A673 (cell line): ENCODE measurements at places on chromosomes 7 and 10.

- no peaks in the 10 kb centered on the region for H3K4me1 ChIP-seq
- no peaks in the 10 kb centered on the region for H3K36me3 ChIP-seq
- H3K27ac ChIP-seq = no peak overlapping the region
- DNase-seq = no peak
- no peaks in the 10 kb centered on the region for H3K27me3 ChIP-seq
Observed at GRCh38 chr10:30974355-30974754, 57.3 kb downstream of the ZNF438 start.

DNA sequence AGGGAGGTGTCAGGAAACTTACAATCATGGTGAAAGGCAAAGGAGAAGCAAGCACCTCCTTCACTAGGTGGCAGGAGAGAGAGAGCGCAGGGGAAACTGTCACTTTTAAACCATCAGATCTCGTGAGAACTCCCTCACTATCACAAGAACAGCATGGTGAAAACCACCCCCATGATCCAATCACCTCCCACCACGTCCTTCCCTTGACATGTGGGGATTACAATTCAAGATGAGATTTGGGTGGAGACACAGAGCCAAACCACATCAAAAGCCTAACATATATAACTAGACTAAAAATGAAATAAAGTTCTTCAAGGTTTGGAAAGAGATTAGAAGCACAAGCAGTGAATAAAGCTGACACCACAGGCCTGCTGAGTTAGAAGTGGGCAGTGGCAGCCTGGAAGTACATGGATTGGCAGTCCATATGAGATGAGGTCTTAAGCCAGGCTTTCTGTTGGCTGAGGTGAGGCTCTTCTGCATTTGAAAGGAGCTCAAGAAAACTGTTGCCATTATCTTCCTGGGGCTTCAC is 96.4 kb upstream of the MDFIC start:
- no peak overlapping the region for H3K27ac ChIP-seq
- no peak for DNase-seq
- H3K36me3 ChIP-seq = no peaks in the 10 kb centered on the region
- no peaks in the 10 kb centered on the region for H3K27me3 ChIP-seq

DNA sequence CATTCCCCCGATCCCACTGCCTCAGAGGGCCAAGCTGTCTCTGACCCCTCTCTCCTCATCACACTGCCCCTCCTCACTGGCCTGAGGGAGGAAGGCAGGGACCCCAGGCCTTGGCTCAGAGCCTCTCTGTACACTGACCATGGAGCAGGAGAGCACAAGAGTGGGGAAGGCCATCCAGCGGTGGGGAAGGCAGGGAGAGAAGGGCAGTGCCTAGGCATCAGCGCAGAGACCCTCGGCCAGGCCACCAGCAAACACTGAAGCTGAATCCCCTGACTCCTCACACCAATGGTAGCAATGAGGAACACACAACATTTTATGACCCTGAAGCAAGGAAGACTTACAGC is 14.8 kb downstream of the OGDHL start:
- H3K27me3 ChIP-seq = no peaks in the 10 kb centered on the region
- H3K36me3 ChIP-seq = no peaks in the 10 kb centered on the region
- DNase-seq = no peak
- no peak overlapping the region for H3K4me3 ChIP-seq
- H3K27ac ChIP-seq = no peak overlapping the region
- no peaks in the 10 kb centered on the region for H3K4me1 ChIP-seq

- no peak overlapping the region for H3K27ac ChIP-seq
- H3K4me1 ChIP-seq = no peaks in the 10 kb centered on the region
- DNase-seq = no peak
- no peaks in the 10 kb centered on the region for H3K27me3 ChIP-seq
- H3K4me3 ChIP-seq = no peak overlapping the region
- H3K36me3 ChIP-seq = no peaks in the 10 kb centered on the region
Observed at GRCh38 chr7:36228039-36228438, 75.0 kb downstream of the EEPD1 start.

DNA sequence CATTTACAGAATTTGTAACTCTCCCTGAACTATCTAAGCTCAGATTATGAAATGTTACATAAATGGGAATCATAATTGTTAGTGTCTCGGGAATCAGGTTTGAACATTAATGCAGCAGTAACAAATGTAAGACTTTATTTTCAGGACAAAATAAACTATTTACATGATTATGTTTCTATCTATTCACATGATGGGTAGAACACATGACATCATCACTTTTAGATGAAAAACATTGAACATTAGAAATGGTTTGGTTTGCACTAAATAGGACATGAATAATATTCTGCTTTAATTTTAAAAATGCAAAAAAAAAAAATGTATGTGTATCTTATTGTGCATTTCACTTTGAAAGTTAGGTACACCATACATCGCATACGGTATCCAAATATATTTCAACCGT is 745.5 kb upstream of the POT1 start:
- H3K4me3 ChIP-seq = no peak overlapping the region
- H3K27me3 ChIP-seq = no peaks in the 10 kb centered on the region
- H3K4me1 ChIP-seq = no peaks in the 10 kb centered on the region
- H3K36me3 ChIP-seq = no peaks in the 10 kb centered on the region
- no peak overlapping the region for H3K27ac ChIP-seq
- no peak for DNase-seq

DNA sequence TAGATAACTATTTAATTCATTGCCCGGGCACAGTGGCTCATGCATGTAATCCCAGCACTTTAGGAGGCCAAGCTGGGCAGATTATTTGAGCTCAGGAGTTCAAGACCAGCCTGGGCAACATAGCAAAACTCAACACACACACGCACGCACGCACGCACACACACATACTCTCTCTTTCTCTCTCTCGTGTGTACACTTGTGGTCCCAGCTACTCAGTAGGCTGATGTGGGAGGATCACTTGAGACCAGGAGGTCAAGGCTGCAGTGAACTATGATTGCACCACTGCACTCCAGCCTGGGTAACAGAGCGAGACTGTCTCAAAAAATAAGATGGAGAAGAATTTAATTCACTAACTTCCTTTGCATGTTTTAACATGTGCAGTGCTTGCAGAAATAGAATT is 38.1 kb downstream of the PTPN12 start:
- H3K36me3 ChIP-seq = peaks cover 13% of the 10 kb centered on the region
- no peak for DNase-seq
- no peak overlapping the region for H3K4me3 ChIP-seq
- H3K27me3 ChIP-seq = no peaks in the 10 kb centered on the region
- no peak overlapping the region for H3K27ac ChIP-seq

DNA sequence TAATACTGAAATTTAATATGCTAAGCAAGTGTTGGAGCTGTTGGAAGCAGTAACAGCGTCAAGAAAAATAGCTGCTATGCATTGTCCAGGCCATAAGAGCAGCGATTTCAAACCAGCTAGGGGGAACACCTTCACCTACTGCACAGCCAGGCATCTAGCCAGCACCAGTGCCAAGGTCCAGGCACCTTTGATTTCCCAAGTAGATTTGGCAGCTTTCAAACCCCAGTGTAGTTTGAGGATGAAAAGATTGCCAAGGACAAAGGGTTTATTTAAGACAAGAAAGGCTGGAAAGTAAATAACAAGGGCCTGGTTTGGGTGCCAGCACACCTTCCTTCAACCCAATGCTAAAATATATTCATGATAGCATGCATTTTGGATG is 65.4 kb upstream of the ZNF92 start:
- no peaks in the 10 kb centered on the region for H3K4me1 ChIP-seq
- no peaks in the 10 kb centered on the region for H3K27me3 ChIP-seq
- H3K27ac ChIP-seq = no peak overlapping the region

DNA sequence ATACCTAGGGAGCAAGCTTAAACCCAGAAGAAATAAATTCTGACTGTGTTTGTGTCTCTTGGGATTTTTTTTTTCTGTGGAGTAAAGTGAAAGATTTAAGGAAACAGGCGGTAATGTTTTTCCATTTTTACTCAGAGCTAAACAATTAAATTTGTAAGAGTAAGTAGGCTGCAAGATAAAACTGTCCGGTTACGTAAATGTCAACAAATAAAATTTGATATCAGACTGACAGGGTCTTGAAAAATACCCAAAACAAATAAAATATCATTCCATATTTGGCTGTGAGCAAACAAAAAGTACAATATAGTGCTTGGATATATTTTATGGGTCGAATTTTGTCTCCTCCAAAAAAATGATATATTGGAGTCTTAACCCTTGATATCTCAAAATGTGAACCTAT is 217.6 kb downstream of the PCLO start:
- no peaks in the 10 kb centered on the region for H3K4me1 ChIP-seq
- H3K4me3 ChIP-seq = no peak overlapping the region
- DNase-seq = no peak
- H3K27me3 ChIP-seq = no peaks in the 10 kb centered on the region
- H3K27ac ChIP-seq = no peak overlapping the region
- H3K36me3 ChIP-seq = no peaks in the 10 kb centered on the region

- H3K27me3 ChIP-seq = peaks cover 21% of the 10 kb centered on the region
- no peak overlapping the region for H3K4me3 ChIP-seq
- H3K36me3 ChIP-seq = no peaks in the 10 kb centered on the region
- H3K27ac ChIP-seq = no peak overlapping the region
Observed at GRCh38 chr7:158576050-158576762, 11.4 kb downstream of the PTPRN2 start.

- peaks cover 5% of the 10 kb centered on the region for H3K4me1 ChIP-seq
- no peak overlapping the region for H3K27ac ChIP-seq
- no peak overlapping the region for H3K4me3 ChIP-seq
- no peak for DNase-seq
Observed at GRCh38 chr10:21047096-21047495, 150.0 kb upstream of the NEBL start.

GRCh38 chr7:133077394-133077793 is 4.5 kb downstream of the CHCHD3 start:
- H3K36me3 ChIP-seq = peaks cover 4% of the 10 kb centered on the region
- H3K27ac ChIP-seq = no peak overlapping the region
- peaks cover 4% of the 10 kb centered on the region for H3K4me1 ChIP-seq
- no peak for DNase-seq

GRCh38 chr7:148753224-148753623 is 54.5 kb downstream of the CUL1 start:
- H3K27me3 ChIP-seq = no peaks in the 10 kb centered on the region
- H3K4me1 ChIP-seq = no peaks in the 10 kb centered on the region
- DNase-seq = no peak

- DNase-seq = no peak
- H3K4me3 ChIP-seq = no peak overlapping the region
- H3K36me3 ChIP-seq = no peaks in the 10 kb centered on the region
- H3K27me3 ChIP-seq = no peaks in the 10 kb centered on the region
Observed at GRCh38 chr7:73642834-73643233, 18.5 kb upstream of the MLXIPL start.

GRCh38 chr7:96526496-96526895 is 183.2 kb downstream of the SEM1 start:
- no peak overlapping the region for H3K27ac ChIP-seq
- H3K36me3 ChIP-seq = no peaks in the 10 kb centered on the region
- no peak for DNase-seq
- H3K27me3 ChIP-seq = no peaks in the 10 kb centered on the region
- H3K4me3 ChIP-seq = no peak overlapping the region
- H3K4me1 ChIP-seq = no peaks in the 10 kb centered on the region

GRCh38 chr7:130479716-130480400 is 12.0 kb upstream of the MEST start:
- no peak overlapping the region for H3K27ac ChIP-seq
- no peak overlapping the region for H3K4me3 ChIP-seq
- DNase-seq = no peak
- no peaks in the 10 kb centered on the region for H3K4me1 ChIP-seq

GRCh38 chr7:108166687-108167086 is 36.5 kb upstream of the LAMB4 start:
- no peaks in the 10 kb centered on the region for H3K27me3 ChIP-seq
- H3K27ac ChIP-seq = no peak overlapping the region
- H3K4me3 ChIP-seq = no peak overlapping the region
- DNase-seq = no peak
- no peaks in the 10 kb centered on the region for H3K4me1 ChIP-seq

DNA sequence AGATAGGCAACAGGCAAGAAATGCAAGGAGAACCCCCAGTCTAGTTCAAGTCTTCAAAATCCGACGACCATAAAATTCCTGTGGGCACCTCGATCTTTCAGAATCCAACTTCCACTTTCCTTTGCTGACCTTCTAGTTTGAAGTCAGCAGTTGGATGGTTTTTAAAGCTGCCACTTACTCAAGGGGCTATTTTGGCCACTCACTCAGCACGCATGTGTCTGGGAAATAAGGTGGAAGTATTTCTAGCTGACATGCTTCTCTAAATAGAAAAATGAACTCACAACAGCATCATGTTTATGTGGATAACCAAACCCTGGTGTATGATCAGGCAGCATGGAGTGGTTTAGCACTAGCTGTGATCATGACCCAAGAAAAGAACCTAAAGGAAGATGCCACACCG is at the start of gene NRAP:
NRAP (minus strand) TSS at position 134 of the 400 bp plus-strand sequence. CDS start 159 bp downstream, outside the sequence.
- H3K27me3 ChIP-seq = no peaks in the 10 kb centered on the region
- H3K4me3 ChIP-seq = no peak within 1 kb of the TSS
- DNase-seq = no peak
- H3K4me1 ChIP-seq = no peaks in the 10 kb centered on the region
- H3K27ac ChIP-seq = no peak within 1 kb of the TSS
- no peaks in the 10 kb centered on the region for H3K36me3 ChIP-seq

DNA sequence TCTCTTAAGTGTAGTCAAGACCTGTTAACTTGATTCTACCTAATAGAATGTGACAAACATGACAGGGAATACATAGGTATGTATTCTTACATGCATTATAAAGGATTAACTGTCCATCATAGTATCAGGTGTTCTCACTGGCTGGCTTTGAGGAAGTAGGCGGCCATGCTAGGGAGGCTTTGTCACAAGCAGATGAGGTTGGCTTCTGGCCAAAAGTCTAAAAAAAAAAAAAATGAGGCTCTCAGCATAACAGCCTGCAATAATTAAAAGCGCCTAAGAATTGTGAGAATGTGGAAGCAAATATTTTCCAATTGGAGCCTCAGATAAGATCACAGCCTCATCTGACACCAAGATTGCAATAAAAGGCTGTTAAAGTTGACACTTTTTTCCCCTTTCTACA is 1256.8 kb upstream of the SORCS1 start:
- H3K4me3 ChIP-seq = no peak overlapping the region
- no peaks in the 10 kb centered on the region for H3K4me1 ChIP-seq
- no peaks in the 10 kb centered on the region for H3K36me3 ChIP-seq
- H3K27ac ChIP-seq = no peak overlapping the region

- H3K36me3 ChIP-seq = no peaks in the 10 kb centered on the region
- H3K4me1 ChIP-seq = no peaks in the 10 kb centered on the region
- H3K27me3 ChIP-seq = no peaks in the 10 kb centered on the region
- H3K27ac ChIP-seq = no peak overlapping the region
- DNase-seq = peak; percentile 62
Observed at GRCh38 chr7:131642429-131642828, 86.0 kb upstream of the PODXL start.

- no peak overlapping the region for H3K27ac ChIP-seq
- no peaks in the 10 kb centered on the region for H3K27me3 ChIP-seq
- peak; percentile 88 for DNase-seq
- peaks cover 11% of the 10 kb centered on the region for H3K4me1 ChIP-seq
- H3K36me3 ChIP-seq = no peaks in the 10 kb centered on the region
- no peak overlapping the region for H3K4me3 ChIP-seq
Observed at GRCh38 chr7:112495810-112496462, 15.1 kb downstream of the LSMEM1 start.

- no peak overlapping the region for H3K27ac ChIP-seq
- peaks cover 100% of the 10 kb centered on the region for H3K36me3 ChIP-seq
- DNase-seq = no peak
- H3K27me3 ChIP-seq = no peaks in the 10 kb centered on the region
- peaks cover 6% of the 10 kb centered on the region for H3K4me1 ChIP-seq
Observed at GRCh38 chr10:43390333-43390732, 18.7 kb downstream of the HNRNPF start.

GRCh38 chr7:116209561-116210070 is 723 bp upstream of the TES start:
- no peaks in the 10 kb centered on the region for H3K27me3 ChIP-seq
- H3K4me3 ChIP-seq = peak overlapping the region; percentile 78
- no peak overlapping the region for H3K27ac ChIP-seq
- no peak for DNase-seq

- DNase-seq = peak; percentile 68
- H3K4me1 ChIP-seq = peaks cover 25% of the 10 kb centered on the region
- H3K27ac ChIP-seq = no peak overlapping the region
Observed at GRCh38 chr10:60444494-60445064, 54.9 kb upstream of the ANK3 start.
